ENCODE measurements at places on chromosomes 6 and 20. TPM values are rescaled to one million over a fixed set of nuclear protein-coding genes. Genes with fewer than 3 reads are reported as not detected.

Gene GPR6
- total RNA-seq = not detected

DNA sequence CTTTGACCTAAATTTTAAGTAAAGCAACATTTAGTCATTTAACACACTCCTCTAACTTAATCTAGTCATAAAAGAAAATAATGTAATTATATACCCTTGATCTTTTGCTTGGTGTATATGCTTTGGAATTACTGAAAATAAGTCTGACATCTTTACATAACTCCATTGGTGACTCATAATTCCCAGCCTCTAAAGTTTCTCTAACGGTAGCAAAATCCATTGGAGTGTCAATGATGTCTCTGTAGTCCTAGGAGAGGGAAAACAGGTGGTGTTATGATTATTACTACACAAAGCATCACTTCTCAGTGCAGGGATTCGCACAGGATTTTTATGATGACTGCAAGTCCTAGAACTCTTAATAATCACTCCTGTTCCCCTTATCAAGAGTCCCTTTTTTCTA, 80.2 kb downstream of the IRAK1BP1 start:
- no peak for DNase-seq

DNA sequence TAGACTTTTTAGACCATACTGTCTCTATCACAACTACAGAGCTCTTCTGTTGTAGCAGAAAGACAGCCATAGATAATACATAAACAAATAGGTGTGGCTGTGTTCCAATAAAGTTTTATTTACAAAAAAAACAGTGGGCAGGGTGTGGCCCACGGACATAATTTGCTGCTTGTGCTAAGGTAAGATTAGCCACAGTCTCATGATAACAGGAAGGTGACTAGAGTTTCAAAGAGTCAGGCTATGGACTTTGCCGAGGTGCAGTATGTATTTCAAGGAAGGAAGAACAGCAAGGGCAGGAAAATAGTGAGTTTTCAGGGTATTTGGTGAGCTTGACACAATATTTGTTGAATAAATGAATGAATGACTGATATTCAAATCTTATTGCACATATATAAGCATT, 20.2 kb downstream of the SOBP start:
- no peak for DNase-seq

Gene LAMP5
- total RNA-seq = not detected

Gene KCNG1
- 0.32 TPM for total RNA-seq

GRCh38 chr6:7726416-7727085, 652 bp downstream of the BMP6 start:
- peak; percentile 75 for DNase-seq

GRCh38 chr6:162697872-162698403, 29.6 kb downstream of the PRKN start:
- DNase-seq = no peak

DNA sequence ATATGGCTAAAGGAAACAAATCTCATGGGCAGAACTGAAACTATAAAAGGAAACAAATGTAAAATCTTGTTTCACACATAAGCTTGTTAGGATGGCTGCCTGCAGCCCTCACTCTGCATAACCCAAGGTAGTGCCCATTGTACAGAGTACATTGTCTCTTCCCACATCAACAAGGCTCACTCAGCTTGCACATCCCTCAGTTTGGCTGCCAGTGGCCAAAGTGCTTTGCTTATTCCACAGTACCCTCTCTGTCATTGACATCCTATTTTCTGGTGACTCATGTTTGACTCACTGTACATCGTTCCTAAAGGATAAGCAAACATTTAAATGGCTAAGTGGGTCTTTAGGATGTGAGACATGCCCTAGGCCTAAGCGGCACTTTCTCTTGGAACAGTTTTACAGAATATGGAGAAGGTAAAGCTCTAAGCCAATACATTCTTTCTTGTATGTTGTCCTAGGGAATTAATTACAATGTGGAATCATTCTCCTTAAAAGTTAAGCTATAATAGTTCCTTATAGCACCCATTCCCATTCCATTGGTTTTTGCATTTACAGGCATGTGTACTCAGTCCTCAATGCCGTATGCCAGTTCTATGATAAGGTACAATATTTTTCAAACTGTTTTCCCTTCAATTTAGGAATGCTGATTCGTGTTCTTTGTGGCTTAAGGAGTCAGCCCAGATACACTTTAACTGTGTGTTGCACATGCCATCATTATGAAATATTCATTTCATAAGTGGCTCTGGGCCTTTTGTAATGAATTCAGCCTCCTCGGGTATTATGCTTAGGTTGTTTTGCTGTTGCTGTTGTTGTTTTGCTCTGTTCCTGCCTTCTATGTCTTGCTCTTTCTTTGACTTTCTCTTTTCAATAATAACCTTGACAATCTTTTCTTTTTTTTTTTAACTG, 5.5 kb downstream of the ANKEF1 start:
- no peak for DNase-seq

- DNase-seq = no peak
These were observed 19.8 kb upstream of the SIM1 start for GRCh38 chr6:100484474-100484873.

Gene ZNF451
- 19.0 TPM for total RNA-seq

DNA sequence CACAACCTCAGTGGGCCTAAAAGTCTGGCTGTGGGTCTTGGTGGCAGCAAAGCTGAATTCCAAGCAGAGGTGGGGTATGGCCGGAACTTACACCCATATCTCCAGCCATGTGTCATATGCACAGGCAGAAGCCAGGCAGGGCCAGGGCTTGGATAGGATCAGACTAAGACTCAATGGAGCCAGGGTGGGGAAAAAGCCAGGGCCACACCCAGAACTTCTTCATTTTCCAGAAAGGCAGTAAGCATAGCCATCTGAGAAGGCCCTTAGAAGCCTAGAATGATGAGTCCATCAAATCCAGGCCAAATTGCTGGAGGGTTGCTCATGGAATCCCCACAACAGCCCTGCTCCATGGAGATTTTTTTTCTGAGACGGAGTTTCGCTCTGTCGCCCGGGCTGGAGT, 116.2 kb upstream of the SRSF6 start:
- no peak for DNase-seq

GRCh38 chr6:137291441-137291840, 72.3 kb upstream of the IFNGR1 start:
- DNase-seq = no peak

Gene CST7
- total RNA-seq = 1.4 TPM

Gene RGS17
- total RNA-seq = 0.05 TPM

DNA sequence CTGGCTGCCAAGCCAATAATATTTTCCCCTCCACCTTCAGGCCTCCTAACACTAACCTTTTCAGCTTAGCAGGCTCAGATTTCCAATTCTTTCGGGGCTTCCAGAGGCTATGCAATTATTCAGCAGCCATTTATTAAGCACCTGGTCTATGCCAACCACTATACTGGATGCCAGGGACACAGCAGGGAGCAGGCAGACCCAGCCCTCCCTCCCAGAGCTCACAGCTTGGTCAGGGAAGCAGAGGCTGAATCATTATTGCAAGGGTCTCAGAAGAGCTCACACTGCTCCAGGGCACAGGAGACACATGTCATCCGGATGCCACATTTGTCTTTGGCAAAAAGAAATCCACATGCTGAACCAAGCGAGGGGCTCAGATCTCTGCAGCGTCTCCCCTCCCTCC, 1.3 kb downstream of the BPIFB1 start:
- DNase-seq = no peak

DNA sequence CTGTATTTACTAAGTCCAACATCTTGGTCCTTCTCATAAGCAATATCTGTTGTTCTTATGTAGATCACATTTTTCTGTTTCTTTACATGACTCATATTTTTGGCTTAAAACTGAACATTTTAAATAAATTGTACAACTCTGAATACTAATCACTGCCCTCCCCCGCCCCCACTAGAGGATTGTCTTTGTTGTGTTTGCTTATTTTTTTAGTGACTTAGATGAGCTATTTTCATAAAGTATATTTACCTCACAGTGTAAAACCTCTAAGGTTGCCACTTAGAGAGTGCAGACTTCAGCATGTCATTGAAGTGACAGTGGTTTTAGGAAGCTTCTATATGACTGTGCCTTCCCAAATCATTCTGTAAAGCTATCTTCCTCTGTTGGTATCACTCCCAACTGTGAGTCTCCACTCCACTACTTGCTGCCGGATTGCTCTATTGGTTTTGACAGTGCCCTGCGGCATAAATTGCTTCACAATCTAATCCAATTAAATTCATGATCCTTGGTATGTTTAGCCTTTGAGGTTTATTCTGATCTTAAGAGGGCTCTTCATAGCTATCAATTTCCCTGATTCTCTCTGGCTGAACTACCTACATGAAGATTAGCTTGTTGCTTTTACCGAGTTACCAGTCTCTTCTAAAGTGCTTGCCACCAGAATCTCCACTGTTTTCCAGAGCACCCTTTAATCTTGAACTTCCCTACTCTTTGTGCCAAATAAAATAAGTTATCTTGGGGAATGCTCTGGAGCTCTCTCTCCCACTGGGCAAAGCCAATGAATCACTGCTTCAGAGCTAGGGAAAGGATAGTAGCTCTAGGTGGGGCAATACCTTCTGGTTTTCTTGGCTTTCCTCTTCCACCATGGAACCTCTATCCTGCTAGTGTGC, 33.0 kb downstream of the SPTLC3 start:
- no peak for DNase-seq

- DNase-seq = no peak
These were observed 52.5 kb downstream of the DCBLD1 start for GRCh38 chr6:117534974-117535373.

DNA sequence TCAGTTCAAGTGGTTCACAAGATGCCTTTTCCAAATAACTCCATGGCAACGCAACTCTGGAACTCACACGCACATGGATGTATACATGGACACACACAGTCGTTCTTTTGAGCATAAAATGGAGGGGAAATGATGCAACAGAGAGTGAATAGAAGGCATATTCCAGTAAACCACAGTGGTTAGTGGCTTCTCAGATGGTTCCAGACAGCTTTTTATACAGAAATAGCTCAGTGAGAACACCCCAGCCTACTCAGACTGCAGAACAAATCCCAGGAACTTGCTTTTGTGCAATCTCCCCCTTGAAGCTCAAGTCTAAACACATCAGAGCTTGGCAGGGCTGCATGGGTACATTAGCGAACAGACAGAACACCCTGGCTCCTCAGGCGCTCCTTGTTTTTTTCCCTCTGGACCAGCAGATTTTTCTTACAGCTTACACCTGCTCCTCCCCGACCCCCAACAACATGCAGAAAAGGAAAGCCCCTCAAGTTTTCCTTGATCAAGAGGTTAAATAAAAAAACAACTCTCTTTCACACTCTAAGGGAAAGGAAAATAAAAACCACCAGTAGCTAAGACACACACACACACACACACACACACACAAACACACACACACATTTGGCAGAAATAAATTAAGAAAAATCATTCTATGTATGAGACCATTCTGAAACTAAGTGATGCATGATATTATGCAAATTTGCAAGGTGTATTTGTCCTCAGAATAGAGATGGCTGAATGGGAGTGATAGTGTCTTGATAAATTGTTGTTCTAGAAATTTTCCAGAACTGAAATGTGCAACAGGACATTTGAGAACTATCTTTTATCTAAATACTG, 51.2 kb upstream of the RANBP9 start:
- no peak for DNase-seq

Gene UBE2J1
- total RNA-seq = 15.0 TPM

- DNase-seq = no peak
These were observed at the start of gene HLA-DQA1 for GRCh38 chr6:32637219-32637880. TSS of gene HLA-DQA1 (plus strand) at chr6:32637406. CDS start at chr6:32637459, 53 bp downstream.

- DNase-seq = no peak
These were observed 1.8 kb upstream of the FKBP1A start for GRCh38 chr20:1394686-1395085.

- DNase-seq = no peak
These were observed 26.5 kb downstream of the BCL2L1 start for GRCh38 chr20:31695849-31696804.

Gene SNAP25
- not detected for total RNA-seq

- DNase-seq = no peak
These were observed 1.6 kb downstream of the CEP43 start for GRCh38 chr6:167000759-167001158.

Gene WFDC10B
- not detected for total RNA-seq

DNA sequence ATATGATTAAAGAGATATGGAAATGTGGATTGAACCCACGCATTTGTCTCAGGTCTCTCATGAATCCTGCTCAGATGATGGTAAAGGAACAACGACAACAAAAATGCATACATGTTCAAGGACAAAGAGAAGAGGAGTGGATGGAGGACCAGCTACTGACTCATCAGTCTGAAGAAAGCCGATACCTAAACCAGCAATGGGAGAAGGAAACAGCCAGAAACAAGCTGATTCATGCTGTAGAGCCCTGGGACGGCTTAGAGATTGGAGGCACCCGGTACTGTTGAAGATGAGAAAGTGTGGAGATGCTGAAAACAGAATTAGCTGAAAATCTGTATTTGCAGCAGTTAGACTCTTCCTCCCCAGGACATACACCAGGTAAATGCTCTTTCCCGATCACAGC, 14.4 kb upstream of the RIPPLY2 start:
- no peak for DNase-seq

Gene RNF144B
- total RNA-seq = 18.2 TPM

Gene B3GAT2
- total RNA-seq = not detected

- DNase-seq = no peak
These were observed 152.5 kb downstream of the IBTK start for GRCh38 chr6:82095091-82095490.

DNA sequence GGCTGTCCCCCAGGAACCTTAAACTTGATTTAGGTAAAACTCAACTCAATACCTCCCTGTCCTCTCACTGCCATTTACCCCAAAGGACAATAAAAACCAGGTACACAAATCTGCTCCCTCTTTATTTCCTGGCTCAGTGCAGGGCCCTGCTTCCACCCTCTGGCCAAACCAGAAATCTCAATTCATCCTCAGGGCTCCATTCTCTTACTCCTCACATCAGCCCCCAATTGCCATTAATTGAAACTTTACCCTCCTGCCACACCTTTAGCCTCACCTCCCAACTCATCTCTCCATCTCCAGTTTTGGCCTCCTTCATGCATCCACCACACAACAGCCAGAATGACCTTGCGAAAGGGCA, 10.5 kb downstream of the ZBTB2 start:
- no peak for DNase-seq

Gene ARFGAP1
- total RNA-seq = 28.8 TPM

DNA sequence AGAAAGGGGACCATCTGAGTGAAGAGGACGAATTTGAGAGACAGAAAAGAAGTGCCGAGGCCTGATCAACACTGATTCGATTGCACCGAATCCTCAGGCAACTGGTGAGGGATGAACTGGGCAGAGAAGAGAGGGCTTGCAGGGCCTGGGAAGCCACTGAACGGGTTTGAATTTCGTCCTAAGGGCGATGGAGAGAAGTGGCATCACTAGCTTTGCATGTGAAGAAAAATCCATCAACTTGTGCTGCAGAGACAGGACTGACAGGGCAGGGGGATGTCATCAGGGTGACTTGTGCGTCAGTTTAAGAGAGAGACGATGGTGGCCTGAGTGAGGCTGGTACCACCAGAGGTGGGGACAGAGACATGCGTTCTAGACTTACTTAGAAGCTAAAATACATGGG, 73.7 kb upstream of the SLC22A23 start:
- no peak for DNase-seq

All from Right ventricle myocardium inferior (tissue), 1 donor.